ENCODE measurements at places on chromosomes 12 and 14.

DNA sequence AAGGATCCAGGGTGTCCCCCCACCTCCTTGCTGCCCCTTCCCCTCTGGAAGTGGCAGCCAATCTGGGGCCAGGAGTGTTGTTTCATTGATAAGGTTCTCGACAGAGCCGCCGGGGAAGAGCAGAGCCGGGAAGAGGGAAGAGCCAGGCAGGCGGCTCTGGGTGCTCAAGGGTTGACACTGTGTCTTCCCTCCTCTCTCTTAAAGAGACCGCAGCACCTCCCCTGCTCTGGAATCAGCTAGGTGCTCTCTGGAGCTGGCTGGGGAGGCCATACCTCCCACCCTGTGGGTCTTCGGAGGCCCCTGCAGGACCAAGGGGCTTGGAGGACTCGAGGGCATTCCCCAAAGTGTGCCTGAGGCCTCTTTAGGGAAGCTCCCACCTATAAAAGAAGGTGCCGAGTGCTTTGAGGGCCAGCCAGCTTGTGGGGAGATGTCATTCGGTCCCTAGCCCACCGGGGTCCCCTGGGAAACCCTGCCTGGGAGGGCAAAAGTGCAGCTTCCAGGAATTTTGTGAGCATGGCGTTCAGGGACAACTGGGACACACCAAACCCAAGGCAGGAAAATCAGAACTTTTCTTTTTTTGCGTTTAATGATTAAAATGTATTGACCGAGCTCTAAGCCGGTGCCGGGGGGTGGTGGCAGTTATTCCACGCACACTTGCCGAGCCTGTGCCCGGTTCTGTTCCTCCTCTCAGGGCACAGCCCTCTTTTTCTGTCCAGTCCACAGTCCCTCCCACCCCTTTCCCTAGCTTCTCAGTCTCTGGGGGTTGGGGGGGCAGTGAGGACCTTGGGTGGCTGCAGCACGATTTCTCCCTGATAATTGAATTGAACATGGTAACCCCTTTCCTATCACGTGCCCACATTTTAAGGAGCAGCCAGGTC is 3.0 kb downstream of the SETD1B start:
- ATAC-seq: peak; percentile 46

DNA sequence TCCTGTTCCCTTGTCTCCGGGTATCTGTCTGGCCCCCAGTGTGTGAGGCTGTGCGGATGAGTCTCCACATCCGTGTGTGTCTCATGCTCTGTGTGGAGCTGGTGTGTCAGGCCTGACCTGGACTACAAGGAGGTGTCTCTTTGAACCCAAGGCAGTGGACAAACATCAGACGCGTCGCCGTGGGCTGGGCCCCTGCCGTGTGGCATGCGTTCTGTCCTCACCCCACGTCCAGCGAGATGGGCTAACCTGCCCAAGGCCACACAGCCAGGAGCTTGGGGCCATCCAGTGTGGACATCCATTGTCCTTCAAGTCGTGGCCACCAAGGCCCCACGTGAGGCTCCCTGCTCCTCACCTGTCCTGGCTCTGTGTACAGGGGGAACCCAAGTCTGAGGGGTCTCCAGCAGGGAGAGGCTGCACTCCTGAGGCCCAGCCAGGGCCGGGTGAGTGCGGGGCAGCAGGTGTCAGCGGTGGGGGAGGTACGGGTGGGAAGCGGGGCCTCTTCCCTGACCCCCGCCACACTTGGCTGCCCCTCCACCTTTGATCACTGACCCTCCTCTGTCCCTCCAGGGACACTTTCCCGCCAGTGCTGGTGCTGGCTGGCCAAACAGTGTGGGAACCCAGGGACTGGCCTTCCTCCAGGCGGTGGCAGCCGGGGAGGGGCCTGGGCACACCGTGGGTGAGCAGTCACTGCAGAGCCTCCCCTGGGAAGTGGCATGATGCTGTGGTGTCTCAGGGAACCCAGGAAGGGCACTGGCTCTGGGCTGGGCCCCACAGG is 48.5 kb downstream of the CYP46A1 start:
- ATAC-seq: no peak

DNA sequence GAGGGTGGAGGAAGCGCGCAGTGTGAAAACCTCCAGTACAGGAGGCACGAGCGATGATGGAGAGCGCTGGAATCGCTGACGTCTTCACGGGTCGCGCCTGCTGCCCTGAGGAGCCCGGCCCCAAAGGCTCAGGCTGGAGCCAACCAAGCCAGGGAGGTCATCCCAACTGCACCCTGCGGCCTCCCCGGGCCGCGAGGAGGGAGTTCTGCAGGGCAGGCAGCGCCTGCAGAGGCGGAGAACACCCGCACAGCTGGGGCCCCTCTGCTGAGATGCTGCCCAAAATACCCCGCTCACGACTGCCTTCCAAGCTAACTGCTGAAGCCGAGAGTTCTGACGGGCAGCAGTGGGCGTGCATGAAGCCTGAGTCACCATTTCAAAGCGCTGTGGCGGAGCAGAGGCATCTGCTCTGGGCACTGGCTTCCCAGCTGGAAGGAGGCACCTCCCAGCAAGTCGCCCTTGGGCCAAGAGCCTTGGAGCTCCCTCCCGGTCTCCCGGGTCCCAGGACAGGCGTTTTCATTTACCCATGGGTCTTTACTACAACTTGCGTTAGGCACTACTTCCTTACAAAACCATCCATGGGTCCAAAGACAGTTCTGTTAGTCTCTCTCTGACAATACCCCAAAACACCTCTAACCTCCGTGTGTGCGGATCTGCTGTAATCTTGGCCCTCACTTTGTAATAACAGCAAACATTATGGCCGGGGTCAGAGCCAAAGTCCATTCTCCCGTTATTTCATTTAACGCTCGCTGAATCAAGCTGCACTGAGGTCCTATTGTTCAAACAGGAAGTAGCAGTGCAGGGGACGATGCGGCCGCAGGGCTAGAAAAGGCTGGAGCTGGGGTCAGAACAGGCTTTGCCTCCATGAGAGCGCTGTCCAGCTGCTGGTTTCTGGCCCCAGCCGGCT is 60.1 kb upstream of the RIMBP2 start:
- peak; percentile 94 for ATAC-seq

GRCh38 chr12:47234576-47235141 is 154.9 kb upstream of the AMIGO2 start:
- no peak for ATAC-seq

DNA sequence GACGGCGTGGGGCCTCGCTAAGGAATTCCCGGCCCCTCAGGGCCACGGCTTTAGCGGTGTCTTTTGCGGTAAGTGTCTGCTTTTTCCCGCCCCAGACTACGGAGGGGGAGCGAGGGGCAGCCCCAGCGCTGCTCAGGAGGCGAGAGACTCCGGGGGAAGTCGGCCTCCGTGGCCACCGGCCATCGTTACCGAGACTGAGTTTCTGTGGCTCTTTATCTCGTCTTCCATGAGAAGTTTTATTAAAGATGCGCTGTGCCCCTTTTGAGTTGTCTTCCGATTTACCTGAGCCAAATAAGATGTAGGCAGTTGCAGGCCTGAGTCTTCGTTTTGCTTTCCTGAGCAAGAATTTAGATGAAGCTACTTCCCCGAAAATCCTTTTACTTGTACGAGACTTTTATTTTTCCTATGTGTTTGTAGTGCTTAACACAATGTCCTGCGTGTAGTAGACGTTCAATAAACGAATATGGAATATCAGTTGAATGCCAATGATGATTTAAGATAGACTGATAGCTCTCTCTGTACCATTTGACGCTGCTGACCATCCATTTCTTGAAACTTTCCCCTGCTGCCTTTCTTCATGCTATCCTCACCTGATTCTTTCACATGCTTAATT is 462 bp downstream of the SRP54 start:
- ATAC-seq: peak; percentile 3

DNA sequence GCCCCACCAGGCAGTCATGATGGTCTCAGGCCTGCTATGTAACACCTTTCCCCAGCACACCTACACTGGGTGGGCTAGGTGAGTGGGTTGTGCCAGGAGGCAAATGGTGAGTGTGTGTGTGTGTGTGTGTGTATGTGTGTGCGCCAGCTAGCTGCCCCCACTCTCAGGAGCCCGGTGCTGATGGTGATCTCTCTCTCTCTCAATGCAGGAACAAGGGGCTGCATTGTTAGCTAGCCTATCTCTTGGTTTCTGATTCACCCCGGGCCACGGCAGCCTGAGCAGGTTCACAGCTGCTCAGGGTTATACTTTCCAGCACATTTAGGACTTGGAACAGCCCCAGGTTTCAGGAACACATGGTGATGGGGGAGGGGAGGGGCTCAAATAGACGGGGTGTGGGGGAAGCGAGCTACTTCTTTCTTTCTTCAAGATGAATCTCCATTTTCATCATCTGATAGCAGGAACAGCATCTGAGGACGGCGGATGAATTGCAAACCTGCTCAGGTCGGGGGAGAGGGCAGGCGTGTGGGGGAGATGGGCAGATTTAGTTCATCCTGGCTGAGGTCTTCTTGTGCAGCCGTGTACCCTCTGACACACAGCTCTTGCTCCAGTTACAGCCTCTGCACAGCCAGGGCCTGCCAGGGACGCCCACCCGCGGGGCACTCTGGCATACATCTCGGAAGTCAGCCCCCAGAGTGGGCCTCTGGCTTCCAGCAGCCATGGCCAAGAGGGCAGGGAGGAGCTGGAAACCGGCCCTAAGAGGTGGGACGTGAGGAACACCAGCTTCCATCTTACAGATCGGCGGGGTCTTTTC is 137.6 kb downstream of the ZFP36L1 start:
- ATAC-seq: peak; percentile 47

- ATAC-seq: no peak
These were observed 3.3 kb upstream of the PLEKHG3 start for GRCh38 chr14:64700894-64701293.

- no peak for ATAC-seq
These were observed 36.4 kb downstream of the SPRING1 start for GRCh38 chr12:116701432-116701831.

- ATAC-seq: peak; percentile 85
These were observed 505 bp downstream of the KCNC2 start for GRCh38 chr12:75208856-75209811.

- ATAC-seq: no peak
These were observed 204.3 kb downstream of the TTC7B start for GRCh38 chr14:90611936-90612335.

DNA sequence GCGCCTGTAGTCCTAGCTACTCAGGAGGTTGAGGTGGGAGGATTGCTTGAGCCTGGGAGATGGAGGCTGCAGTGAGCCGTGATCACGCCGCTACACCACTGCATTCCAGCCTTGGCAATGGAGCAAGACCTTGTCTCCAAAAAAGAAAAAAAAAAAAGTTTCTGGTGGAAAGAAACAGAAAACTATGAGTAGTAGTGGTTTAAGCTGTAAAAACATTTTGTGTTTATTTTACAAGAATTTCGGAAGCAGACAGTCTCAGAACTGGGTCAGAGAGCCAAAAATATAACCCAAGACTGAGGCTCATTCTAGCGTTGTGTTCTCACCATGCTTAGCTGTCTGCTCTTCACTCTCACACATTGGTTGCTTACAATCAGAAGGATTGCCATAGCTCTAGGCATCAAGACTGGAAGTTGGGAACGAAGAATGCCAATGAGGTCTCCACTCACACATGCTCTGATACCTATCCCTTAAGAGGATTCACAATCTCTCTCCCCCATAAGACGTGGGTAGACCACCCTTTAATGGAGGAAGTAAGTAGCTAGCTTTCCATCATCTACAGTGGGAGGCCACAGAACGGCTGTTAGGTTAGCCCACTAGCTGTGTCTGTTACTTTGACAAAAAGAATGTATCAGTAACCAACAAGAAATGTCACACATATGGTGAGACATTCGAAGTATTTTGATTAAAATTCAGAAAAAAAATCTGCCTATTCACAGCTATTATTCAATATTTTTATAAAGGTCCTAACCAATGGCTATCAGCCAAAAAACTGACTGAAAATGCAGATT is 117.6 kb upstream of the RASSF8 start:
- ATAC-seq: no peak

DNA sequence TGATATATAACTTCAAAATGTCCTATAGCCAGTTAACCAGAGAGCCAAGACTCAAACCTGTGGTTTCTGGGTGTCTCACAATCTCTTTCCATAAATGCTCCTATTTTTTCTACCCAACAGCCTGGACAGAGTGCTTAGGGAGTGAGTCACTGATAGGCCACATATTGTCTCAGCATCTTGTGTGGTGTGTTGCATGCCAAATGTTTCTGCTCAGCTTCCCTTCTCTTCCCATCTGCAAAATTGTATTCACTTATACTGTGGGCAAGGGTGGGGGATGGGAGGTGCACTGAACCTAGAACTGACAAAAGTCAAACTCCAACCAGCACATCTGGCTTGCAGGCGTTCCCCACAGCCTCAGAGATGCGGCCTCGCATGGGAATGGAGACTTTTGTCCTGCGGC is 123.3 kb downstream of the KCNA5 start:
- peak; percentile 40 for ATAC-seq

GRCh38 chr12:26611598-26611997 is 221.4 kb downstream of the ITPR2 start:
- ATAC-seq: no peak

DNA sequence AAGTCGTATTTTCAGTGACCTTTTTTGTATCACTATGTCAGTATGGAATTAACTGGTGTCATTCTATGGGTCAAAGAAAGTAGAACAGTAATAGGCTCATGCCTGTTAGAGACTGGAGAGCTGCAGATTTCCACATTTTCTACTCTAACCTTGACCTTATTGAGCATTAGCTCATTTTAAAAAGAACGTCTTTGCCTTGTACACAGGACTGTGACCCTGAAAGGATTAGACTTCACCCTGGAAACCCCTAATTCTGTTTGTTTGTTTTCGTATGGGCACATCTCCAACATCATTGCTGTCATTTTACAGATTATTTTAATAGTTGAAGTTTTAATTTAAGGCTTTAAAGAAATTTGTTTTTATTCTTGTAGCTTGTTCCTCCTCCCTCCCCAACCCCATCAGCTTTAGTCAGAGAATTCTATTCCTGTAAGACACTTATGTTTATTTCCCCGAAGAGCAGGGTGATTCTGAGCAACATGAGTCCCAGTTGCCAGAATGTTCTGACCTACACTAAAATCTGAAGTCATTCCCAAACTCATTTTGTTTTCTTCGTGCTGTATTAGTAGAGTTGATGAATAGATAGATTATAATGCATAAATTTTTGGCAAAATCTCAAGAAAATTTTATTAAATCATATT is 451.3 kb downstream of the FOXG1 start:
- ATAC-seq: no peak

DNA sequence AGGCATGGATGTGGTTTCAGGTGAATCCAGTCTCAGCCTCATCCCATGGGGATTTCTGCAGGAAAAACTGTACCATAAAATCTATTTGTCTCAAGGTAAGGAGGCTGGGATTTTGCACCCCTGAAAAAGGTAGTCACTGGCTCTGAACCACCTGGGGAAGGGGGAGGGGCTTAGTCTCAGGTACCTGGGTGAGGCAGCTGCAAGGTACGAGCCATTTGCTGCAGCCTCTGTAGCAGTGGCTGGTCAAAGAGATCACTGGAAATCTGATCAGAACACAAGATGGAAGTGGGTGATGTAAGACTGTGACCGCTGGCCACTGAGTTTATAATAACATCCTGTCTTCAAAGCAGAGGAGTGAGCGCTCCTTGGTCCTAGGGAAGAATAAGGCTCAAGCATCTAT is 209.9 kb upstream of the NOS1 start:
- no peak for ATAC-seq

Data from motor neuron (in vitro differentiated cells).